ENCODE measurements at places on chromosomes 11 and 22.

- DNase-seq, result no peak
Measured at GRCh38 chr11:36376888-36377758, 81.0 kb downstream of the PRR5L start.

DNA sequence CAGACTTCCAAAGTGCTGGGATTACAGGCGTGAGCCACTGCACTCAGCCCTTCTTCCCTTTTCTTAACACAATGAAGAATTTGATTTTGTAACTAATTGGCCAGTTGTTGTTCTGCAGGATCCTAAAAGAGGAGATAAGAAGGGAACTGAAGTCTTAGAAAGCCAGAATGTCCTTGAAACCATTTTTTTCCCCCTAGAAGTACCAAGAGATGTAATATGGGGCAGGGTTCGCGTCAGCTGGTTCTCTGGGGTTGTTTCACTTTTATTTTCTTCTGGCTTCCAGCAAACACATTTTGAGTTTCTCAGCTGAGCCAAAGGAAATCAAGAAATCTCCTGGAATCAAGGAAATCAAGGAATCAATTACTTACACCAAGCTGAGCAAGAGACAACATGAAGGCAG is 7.6 kb upstream of the NUCB2 start:
- no peak for DNase-seq

DNA sequence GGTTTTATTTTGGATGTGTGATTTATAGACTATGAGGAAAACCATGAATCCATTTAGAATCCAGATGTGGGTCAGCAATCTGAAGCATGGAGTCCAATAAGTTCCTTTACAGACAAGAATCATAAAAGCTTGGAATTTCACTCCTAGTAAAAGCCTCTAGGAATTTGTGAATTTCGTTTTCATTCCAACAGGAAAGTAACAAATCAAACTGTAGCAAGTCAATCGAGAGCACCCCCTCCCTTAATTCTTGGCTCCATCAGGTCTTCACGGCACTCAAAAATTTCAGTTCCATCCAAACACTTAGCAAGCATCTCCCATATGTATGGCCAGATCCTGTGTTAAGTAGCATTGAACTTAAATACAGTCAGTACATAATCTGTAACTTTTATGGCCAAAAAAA is 143.6 kb upstream of the POU2AF2 start:
- no peak for DNase-seq

- no peak for DNase-seq
Measured at GRCh38 chr11:23539556-23539955, 679.3 kb upstream of the CCDC179 start.

DNA sequence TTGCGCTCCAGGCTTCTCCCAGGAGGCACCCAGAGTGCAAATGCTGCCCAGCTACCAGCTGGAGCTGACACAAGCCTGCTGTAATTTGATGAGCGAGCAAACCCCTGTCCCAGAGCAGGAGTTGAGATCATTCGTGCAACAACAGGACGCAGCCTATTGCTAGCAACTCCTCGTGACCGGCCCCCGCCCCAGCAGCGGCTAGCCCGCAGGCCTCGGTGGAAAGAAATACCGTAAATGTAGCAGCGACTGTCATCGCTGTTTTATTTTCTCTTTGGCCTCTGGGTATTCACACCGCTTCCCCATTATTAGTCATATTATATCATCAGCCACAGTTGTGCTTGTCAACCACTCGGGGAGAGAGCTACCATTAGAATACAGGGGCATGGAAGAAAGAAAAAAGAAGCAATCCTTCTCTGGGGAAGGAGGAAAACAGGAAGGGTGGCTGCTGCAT is 59.2 kb upstream of the ATXN10 start:
- no peak for DNase-seq

DNA sequence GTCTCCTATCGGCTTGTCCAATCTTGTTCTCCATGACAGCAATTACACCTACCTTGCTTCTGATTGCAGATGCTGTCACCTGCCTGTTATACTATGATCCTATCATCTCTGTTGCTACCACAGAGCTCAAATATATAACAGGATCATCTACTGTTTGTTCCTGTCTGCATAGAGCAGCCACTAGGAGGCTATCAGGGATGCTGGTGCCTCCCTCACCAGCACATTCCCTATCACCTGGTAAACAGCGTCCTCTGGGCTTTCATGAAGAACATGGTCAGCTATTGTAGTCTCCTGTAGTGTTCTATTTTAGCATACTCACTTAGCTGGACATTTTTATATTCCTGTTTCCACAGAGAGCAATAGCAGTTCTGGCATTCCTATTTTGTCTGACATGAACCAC is 87.8 kb upstream of the FAT3 start:
- no peak for DNase-seq

All from stimulated activated CD8-positive, alpha-beta memory T cell treated with anti-CD3 and anti-CD28 coated beads, Interleukin-4, amount 100 ng/mL, for 1 hour (primary cell).